ENCODE measurements at places on chromosomes 11 and 22.

GRCh38 chr11:63915961-63916836, 765 bp downstream of the RCOR2 start:
- H3K4me1 ChIP-seq: peaks cover 15% of the 10 kb centered on the region
- H3K27me3 ChIP-seq: no peaks in the 10 kb centered on the region
- DNase-seq: peak; percentile 53
- H3K36me3 ChIP-seq: no peaks in the 10 kb centered on the region

- peaks cover 21% of the 10 kb centered on the region for H3K4me1 ChIP-seq
- peaks cover 34% of the 10 kb centered on the region for H3K36me3 ChIP-seq
- no peak for DNase-seq
These were observed 26.3 kb downstream of the FAM118A start for GRCh38 chr22:45335854-45336522.

- H3K36me3 ChIP-seq: no peaks in the 10 kb centered on the region
- H3K4me3 ChIP-seq: no peak overlapping the region
- DNase-seq: no peak
- peaks cover 7% of the 10 kb centered on the region for H3K27me3 ChIP-seq
- H3K27ac ChIP-seq: no peak overlapping the region
- peaks cover 10% of the 10 kb centered on the region for H3K4me1 ChIP-seq
These were observed 13.6 kb downstream of the PARVB start for GRCh38 chr22:44037519-44038375.

- H3K4me3 ChIP-seq: no peak overlapping the region
- H3K36me3 ChIP-seq: no peaks in the 10 kb centered on the region
- no peak for DNase-seq
These were observed 321.1 kb downstream of the MN1 start for GRCh38 chr22:27480487-27480886.

- no peak overlapping the region for H3K4me3 ChIP-seq
- H3K4me1 ChIP-seq: no peaks in the 10 kb centered on the region
- H3K27me3 ChIP-seq: no peaks in the 10 kb centered on the region
- no peak for DNase-seq
- H3K36me3 ChIP-seq: no peaks in the 10 kb centered on the region
These were observed 106.6 kb downstream of the DYNC2H1 start for GRCh38 chr11:103215812-103216211.

Data from activated naive CD4-positive, alpha-beta T cell treated with anti-CD3 and anti-CD28 coated beads for 36 hours (primary cell).